ENCODE measurements at places on chromosomes 5 and 9. TPM values are rescaled to one million over a fixed set of nuclear protein-coding genes. Genes with fewer than 3 reads are reported as not detected.

IFNA13 gene
- not detected for total RNA-seq

GRCh38 chr9:70020991-70021571 lies 22.6 kb upstream of the MAMDC2 start:
- no peak for DNase-seq

DNA sequence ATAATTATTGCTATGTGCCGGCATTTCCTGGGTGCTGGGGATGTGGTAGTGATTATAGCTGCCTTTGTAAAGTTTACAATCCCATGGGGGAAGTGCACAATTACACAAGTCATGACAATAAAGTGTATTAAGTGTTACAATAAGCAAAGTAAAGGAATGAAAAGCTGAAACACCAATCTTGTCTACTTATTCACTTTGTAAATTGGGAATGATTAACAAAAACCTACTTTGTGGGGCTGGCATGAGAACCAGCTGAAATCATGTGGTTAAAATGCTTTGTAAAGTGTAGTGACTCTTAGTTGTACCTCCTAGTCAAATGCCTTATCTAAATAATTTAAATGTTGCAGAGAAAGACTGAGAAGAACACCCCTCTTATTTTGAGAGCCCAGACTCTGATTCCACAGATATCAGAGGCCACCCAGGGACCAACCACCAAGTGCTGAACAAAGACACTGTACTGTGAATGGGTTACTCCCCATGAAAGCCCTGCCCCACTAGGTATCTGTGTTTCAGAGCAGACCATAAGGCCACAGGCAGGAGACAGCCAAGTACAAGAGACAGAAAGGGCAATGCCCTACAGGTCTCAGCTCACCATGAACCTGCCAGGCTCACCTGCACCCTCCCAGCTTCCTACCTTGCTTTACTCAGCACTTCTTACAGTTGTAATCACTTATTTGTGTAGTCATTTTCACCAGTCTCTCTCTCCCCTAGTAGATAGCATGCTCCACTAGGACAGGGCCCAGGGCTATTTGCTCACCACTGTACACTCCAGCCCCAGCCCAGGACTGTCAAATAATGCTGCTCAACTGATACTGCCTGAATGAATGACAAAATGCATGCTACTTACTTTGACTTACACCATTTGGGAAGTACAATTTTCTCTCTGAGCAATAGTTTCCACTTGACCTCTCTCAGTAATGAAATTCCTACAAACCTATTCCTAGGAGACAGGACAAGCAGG lies 101.6 kb upstream of the APC start:
- DNase-seq: no peak

- no peak for DNase-seq
These were observed 39.6 kb upstream of the SAP30L start for GRCh38 chr5:154406231-154406630.

DNA sequence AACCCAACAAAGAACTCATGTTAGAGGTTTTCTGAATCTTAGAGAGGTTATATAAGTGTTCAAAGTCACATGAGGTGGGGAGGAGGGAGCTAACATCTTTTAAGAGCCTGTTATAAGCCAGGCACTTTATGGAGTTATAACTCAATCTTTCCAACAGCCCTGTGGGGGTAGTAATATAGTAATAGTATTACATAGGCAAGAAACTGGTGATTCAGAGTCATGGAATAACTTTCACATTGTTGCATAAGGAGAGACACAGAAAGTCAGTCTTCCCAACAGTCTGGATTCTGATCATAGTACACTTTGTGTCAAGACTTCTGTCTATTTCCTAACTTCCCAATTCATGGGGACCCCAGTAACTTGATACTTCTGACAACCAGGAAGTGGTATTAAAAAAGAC lies 89.2 kb downstream of the ACER2 start:
- no peak for DNase-seq

All from activated naive CD4-positive, alpha-beta T cell treated with anti-CD3 and anti-CD28 coated beads for 36 hours (primary cell).